ENCODE measurements at places on chromosomes 5 and 9.

GRCh38 chr5:65068410-65068809 lies 299.7 kb downstream of the CWC27 start:
- no peak for DNase-seq

DNA sequence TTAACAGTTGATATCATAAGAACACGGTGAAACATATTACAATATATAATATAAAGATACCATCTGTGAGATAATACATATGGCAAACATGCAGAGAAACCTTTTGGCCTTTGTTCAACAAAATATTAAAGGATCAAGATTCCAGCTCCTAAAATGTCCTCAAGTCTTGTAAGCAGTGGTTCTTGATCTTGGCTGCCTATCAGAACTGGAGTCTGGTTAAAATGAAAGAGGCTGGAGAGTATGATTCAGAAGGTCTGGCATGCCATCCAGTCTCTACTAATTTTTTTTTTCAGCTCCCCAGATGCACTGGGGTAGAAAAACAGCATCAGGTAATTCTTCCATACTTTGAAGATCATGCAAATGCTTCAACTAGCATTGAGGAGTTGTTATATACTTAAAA lies 83.2 kb downstream of the TNC start:
- no peak for DNase-seq

- peak; percentile 21 for DNase-seq
Observed at GRCh38 chr9:16294133-16294770, 576.2 kb downstream of the BNC2 start.

DNA sequence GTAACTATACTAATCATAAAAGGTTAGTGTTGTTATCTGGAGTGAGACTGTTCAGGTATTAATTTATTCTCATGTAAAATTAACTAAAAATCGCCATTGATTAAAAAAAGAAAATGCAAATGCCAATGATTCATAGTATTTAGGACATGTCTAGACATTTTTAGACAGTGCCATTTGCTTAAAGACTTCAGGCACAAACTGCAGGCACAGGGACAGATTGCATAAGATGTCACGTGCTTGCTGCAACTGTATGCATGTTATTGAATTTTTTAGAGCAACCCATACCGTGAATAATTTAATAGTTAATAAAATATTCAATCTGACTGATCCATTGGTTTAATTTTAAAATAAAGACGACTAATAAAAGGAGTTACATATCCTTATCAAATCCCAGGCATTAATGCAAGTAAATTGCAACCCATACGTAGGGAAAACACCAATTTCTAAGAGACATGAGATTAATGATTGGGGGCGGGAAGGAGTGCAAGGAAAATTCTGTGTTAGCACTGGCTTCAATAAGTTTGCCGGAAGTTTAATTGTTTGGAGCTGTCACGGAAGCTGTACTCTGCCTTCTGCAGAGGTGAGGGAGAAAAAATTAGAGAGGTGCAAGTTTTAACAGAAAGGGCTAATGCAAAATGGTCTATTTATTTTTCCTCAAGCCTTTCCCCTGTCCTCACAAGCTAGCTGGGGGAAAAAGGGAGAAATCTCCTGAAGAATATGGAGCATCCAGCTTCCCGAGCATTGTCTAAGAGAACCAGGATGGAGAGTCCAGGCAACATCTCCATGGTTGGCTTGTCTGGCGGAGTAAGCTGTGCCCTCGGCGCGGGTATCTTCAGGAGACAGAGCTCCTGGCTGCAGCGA lies 2.9 kb downstream of the EDIL3 start:
- DNase-seq, result no peak

GRCh38 chr5:68245319-68245718 lies 29.8 kb downstream of the PIK3R1 start:
- no peak for DNase-seq

DNA sequence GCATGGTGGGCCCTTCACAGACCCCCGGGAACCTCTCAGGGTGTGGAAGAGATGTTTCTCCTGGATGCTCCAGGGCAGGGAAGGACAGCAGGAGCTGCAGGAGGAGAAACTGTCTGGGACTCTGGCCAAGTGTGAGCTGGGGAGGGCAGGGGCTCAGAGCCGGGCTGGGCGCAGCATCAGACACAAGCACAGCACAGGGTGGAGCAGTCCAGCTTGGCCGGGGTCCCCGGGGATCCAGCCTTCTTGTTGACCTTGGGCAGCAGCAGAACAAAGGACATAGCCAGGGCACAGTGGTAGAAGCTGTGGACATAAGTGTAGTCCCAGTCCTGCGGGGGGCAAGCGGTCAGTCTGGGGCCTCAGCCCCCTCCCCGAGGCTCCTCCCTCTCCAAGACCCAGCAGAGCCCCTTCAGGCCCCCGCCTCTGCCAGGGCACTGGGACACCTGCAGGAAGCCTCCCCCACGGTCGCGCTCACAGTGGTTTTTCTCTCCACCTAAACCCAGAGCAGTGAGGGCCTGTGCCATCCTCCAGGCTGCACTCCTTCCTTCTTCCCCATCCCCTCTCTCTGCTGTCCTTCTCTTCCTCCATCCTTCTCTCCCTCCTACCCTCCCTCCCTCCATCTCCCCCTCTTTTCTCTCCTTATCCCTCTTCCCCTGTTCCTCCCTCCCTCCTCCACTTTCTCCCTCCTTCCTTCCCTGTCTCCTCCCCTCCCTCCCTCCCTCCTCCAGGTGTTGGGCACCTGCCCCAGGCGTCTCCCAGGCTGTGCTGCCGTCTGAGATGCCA lies 10.1 kb downstream of the MYMK start:
- DNase-seq, result peak; percentile 63

DNA sequence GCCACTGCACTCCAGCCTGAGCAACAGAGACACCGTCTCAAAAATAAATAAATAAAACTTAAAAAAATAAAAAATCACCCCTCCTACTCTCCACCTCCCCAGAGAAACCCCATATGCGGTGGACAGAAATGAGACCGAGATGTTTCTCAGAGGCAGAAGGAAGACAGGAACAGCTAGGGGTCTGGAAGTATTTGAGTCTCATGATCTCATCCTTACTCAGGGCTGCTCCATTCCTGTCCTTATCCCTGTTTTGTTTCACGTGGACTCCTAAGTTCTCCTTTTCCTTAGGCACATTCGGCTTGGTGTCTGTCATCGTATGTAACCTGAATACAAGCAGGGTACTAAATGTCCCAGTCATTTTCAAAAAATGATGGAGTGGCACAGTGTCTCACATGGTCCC lies 76.1 kb downstream of the C9orf50 start:
- no peak for DNase-seq

- DNase-seq, result no peak
Observed at GRCh38 chr5:147767048-147767447, 15.5 kb downstream of the JAKMIP2 start.

GRCh38 chr9:113957821-113958341 lies 81.8 kb downstream of the ZNF618 start:
- DNase-seq, result no peak

- peak; percentile 79 for DNase-seq
Observed at GRCh38 chr5:126594748-126595485, at the start of gene ALDH7A1. ALDH7A1 (minus strand) TSS chr5:126595219; CDS start chr5:126595198, 21 bp downstream.

Data from amygdala (tissue), 56 donors.